ENCODE measurements at places on chromosomes 7 and 10.

DNA sequence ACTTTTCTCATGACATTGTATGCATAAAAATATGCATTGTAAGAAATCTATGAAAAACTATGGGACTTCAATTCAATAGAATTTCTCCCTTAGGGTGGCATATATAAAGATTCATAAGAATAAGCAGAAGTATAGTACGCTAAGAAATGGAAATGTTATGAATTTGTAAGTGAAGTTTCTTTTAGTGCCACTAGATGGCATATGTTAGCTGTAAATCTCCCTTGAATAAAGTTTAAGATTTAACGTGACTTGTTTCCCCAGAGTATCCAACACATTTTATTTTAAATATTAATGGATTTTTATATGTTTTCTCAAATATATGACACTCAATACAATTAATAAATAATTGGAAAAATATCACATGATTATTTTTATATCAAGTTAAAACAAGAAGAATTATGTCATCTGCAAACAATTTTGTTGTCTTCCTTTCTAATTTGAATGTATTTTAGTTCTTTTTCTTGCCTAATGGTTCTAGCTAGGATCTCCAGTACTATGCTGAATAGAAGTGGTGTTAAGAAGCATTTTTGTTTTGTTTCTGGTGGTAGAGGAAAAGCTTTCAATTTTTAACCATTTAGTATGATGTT lies 287.2 kb downstream of the HGF start:
- DNase-seq = no peak

- DNase-seq = peak; percentile 69
These were observed 932 bp downstream of the ESYT2 start for GRCh38 chr7:158828133-158829020.

DNA sequence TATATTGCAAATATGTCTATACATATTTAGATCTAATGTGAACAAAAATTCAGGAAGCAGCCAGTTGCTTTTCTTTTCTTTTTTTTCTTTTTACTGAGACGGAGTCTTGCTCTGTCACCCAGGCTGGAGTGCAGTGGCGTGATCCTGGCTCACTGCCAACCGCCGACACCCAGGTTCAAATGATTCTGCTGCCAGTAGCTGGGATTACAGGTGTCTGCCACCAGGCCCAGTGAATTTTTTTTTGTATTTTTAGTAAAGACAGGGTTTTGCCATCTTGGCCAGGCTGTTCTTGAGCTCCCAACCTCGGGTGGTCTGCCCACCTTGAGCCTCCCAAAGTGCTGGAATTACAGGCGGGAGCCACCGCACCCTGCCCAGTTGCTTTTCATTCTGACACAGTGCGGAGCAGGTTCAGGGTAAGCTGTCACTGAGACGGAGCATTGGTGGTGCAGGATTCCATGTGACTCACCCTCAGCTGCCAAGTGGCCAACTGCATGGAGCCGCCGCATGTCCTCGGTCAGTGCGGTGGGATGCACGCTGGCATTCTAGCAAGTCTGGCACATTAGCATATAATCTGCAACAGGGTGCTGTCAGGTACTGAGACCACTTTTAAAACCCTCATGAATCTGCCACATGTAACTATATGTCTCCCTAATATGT lies 362.7 kb downstream of the DNAJB6 start:
- DNase-seq = no peak

- no peak for DNase-seq
These were observed 365 bp downstream of the YME1L1 start for GRCh38 chr10:27153845-27154193.

DNA sequence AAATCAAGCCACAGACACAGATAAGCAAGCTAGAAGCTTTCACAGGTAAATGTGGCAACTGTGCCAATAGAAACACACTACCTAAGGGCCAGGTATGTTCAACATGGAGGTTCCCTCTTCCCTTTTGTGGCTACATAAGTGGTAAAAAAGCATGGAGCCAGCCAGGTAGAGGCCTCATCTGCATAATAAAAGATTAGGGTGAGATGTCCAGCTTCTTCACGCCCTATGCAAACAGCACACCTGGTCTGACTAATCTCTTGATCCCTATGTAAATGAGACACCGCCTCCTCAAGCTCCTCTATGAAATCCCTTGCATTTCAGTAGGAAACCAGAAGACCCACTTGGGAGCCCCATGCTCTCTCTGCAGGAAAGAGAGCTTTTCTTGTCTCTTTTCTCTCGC lies 282.2 kb downstream of the NEBL start:
- no peak for DNase-seq

DNA sequence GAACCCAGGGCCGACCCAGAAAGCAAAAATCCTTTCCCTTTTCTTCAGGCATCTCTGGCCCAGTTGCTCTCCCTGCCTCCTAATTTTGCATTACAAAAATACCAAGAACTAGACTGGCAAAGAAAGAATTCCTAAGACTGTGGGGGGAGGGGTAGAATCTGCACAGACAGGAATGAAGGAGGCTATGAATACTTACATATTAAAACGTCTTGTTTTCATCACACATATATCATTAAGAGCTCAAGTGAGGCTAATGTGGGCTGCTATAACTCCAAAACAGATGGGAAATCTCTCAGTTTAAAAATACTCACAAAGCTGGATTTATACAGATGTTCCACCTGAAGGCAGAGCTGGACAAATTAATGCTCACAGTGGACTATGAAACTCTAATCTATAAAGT lies 29.2 kb upstream of the MKX start:
- DNase-seq = no peak

- no peak for DNase-seq
These were observed 384.4 kb upstream of the SHH start for GRCh38 chr7:156196649-156197048.

- no peak for DNase-seq
These were observed 275.4 kb upstream of the NEBL start for GRCh38 chr10:21172542-21172929.

DNA sequence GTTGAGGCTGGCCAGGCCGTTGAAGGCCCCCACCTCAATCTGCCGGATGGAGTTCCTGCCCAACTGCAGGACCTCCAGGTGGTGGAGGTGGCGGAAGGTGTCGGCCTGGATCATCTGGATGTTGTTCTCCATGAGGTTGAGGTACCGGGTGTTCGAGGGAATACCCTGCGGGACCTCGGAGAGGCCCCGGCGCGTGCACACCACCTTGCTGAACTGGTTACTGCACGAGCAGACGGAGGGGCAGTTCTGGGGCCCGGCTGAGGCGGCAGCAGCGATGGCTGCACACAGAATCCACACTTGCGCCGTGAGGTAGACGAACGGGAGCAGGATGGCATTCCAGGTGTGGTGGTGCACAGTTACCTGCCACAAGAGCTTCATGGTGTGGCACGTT lies 979 bp downstream of the LRRC4 start:
- DNase-seq = no peak

DNA sequence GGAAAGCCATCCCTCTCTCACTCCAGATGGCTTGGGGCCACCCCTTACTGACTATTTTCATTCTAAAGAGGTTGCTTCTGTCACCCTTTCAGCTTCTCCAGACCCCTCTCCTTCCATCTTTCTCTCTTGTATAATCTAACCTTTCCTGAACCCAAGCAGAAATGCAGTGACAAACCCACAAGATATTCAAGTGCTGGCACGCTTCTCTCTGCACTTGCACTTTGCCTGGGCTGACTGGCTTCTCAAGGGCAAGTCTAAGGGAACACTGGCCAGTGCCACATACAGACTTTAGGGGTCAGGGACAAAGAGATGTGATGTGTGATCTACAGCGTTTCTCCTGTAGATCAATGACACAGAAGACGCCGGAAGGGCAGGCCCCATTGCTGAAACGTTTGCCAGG lies 150.4 kb upstream of the LANCL2 start:
- DNase-seq = no peak

- no peak for DNase-seq
These were observed 12.8 kb downstream of the C7orf57 start for GRCh38 chr7:48048113-48048512.

DNA sequence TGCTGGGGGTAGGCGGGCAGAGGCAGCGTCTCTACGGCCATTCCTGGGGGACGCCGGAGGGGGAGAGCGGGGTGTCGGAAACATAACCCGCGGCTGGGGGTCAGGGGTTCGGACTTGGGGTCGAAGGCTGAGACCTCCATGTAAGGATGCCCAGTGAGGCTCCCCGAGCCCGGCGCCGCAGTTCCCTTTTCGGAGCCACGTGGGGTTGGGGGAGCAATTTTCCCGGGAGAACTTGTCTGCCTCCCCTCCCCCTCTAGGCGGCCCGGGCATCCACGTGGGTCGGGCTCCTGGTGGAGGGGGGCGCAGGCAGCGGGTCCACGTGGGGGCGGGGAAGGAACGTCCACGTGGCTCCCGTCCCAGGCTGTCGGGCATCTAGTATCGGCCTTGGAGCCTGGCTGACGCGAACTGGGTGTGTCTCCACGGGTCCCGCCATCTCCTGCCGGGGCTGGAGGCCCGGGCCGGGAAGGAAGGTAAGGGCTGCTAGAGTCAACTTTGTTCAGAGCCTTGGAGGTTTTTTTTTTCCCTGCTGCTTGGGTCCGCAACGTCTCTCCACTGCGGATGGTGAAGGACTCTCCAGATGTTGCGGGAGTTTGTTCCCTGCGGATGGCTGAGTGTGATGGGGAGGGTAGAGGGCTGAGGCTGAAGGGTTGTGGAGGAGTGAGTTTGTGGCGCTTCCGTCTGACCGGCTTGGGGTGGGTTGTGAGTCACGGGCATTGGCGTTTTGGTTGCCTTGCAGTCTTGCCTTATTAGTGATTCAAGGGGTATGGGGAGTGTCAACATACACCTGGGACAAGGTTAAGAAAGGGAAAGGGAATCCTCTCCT lies 744 bp downstream of the PPRC1 start:
- DNase-seq = peak; percentile 67

DNA sequence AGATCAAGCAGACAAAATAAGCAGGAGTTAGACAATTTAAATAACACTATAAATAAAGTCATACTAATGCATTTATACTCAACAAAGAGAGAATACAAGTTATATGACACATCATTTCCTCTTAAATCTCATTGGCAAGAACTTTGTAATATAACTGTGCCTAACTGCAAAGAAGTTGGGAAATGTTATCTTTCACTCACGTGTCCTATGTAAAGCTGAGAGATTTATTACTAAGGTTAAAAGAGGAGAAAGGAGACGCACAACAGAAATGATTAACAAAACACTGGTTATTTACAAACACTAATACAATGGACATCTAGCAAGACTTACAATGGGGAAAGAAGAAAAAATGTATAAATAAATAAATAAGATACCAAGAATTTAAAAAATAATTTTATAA lies 12.7 kb upstream of the TMEM273 start:
- DNase-seq = no peak

DNA sequence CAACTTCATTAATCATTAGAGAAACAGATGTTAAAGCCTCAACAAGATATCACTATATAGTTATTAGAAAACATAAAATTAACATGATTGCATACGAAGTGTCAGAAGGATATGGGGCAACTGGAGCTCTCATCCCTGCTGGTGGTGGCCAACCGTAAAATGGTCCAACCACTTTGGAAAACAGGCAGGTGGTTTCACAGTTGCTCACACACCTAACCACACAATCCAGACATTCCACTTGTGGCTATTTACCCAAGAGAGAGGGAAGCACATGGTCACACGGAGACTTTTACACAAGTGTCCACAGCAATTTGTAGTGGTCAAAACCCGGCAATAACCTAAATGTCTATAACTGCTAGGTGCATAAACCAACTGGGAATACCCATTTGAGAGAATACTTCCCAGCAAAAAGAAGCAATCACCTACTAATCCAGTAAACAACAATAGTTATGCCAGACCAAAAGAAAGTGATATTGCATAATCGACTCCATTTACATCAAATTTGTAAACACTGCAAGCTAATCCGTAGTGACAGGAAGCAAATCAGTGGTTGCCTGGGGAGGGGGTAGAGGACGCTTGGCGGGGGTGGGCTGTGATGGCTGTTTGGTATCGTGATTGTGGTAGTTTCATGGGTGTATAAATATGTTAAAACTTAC lies 91.8 kb downstream of the LARP4B start:
- no peak for DNase-seq

GRCh38 chr10:13891128-13892000 lies 304.6 kb downstream of the PRPF18 start:
- DNase-seq = peak; percentile 73

- DNase-seq = no peak
These were observed 48.4 kb downstream of the SHH start for GRCh38 chr7:155763691-155764437.

GRCh38 chr10:72694476-72695369 lies 2.8 kb downstream of the MCU start:
- DNase-seq = no peak

GRCh38 chr10:12687996-12688395 lies 313.5 kb downstream of the CCDC3 start:
- DNase-seq = no peak

- DNase-seq = no peak
These were observed 50.8 kb upstream of the RSU1 start for GRCh38 chr10:16867990-16868389.

DNA sequence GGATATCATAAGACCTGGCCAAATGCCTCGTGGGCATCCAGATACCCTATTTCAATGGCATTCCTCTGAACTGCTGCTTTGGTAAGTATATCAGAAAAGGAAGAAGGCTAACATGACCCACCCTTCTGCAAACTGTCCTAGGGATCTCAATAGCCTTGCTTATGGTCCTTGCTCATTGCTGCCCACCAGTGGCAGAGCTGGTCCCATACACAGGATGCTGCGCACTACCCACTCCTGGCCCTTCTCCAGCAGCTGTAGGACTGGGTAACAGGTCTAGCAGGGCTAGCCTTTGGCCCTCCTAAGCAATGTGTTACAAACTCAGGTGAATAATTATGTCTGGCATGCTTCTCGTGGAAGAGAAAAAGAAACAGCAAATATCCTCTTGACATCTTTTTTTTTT lies 72.5 kb downstream of the C10orf90 start:
- peak; percentile 42 for DNase-seq

DNA sequence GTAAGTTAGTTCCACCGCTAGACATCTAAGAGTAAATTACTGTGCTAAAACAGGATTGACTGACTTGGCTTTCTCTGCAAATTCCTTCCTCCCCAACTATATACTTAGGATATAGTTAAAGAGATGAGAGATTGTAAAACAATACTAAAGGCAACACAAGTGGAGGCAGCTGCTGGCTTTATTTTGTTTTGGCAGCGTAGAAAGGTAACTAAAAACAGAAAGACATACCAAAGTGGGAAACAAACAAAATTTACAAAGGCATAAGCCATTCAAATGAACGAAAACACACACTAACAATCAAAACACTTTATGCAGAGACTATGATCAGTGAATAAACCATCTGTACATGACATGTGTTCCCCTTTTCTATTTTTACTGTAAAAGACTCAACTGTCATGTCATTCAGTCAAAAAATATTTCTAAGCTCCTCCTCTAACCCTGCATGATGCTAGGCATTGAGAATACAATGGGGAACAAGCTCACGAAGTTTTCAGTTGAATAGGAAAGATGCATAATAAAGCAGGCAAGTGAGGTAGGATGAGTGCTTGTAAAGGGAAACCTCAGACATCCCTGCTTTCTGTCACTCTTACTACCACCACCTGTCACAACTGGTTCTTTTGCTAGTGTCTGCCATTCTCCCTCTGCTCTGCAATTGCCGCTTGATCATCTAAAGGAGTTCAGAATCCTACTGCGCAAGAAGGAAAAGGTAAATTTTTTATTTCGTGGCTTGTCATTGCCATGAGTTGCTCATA lies 64.2 kb upstream of the COL1A2 start:
- DNase-seq = no peak
